Urinary bladder (tissue), 4 donors: ENCODE measurements at places on chromosomes 11 and 22.

DNA sequence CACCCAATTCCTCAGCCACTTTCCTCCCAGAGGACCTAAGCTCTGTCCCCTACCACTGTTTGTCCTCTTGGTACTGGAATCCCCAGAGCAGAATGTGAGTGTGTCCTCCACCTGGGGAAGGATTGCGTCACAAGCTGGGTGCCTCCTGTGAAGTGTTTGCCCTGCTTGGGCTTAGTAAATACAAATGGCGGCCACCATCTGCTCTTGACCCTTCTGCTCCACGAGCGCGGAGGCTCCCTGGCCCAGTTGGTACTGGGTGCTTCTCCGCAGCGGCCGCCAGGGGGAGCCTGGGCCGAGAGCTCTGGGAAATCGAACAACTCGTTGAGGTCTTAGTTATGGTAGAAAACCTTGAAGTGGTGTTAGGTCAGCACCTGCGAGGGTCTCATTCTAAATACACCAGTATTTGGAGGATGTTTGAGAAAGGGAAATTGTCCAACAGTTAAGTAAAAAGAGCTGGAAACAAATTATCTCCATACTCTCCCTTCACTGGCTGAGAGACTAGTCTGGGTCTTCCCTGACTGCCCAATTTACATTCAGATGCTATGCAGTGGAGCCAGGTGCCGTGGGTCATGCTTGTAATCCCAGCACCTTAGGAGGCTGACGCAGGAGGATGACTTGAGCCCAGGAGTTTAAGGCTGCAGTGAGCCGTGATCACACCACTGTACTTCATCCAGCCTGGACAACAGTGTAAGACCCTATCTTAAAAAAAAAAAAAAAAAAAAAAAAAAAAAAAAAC lies 74.6 kb upstream of the TEAD1 start:
- no peak for DNase-seq

GRCh38 chr11:122799406-122800105 lies 38.7 kb upstream of the CRTAM start:
- DNase-seq = no peak

- DNase-seq = no peak
Measured at GRCh38 chr11:34146866-34147265, 41.4 kb downstream of the NAT10 start.

DNA sequence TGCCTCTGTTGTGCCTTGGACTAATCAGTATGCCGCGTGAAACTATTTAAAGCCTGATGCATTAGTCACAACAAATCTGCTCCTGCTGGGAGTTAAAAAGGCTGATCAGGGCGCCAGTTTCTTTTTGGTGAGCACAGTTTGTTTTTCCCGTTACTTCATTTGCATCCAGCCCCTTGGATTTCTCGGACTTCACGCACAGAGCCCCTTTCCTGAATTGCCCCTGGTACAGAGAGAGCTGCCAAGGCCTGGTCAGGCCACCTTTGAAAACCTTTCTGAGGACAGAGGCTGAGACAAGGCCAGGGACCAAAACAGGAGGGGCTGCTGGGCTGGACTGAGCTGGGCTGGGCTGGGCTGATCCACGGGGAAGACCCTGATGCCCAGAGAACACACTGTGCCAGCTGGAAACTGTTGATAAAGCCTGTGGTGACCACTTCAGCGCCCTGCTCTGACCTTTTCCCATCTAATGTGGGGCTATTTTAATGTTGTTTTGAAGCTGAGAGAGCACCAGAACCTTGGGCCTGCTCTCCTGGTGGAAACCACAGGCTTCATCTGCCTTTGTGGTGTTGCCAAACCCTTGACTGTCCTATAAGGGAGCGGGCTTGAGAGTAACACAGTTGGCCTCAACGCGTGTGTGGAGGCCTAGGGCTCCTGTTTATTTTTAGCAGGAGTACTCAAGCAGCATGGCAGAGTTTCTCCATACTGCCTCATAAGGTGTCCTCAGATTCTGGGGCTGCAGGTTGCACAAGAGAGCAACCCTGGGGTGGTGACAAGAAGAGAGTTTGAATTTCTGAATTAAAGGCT lies 44.2 kb downstream of the NAV2 start:
- no peak for DNase-seq

GRCh38 chr11:112165049-112165448 lies 1.2 kb upstream of the IL18 start:
- DNase-seq = no peak

GRCh38 chr11:86760577-86760976 lies 39.8 kb upstream of the PRSS23 start:
- DNase-seq = no peak

- DNase-seq = no peak
Measured at GRCh38 chr11:117458275-117459122, 130.8 kb downstream of the CEP164 start.

DNA sequence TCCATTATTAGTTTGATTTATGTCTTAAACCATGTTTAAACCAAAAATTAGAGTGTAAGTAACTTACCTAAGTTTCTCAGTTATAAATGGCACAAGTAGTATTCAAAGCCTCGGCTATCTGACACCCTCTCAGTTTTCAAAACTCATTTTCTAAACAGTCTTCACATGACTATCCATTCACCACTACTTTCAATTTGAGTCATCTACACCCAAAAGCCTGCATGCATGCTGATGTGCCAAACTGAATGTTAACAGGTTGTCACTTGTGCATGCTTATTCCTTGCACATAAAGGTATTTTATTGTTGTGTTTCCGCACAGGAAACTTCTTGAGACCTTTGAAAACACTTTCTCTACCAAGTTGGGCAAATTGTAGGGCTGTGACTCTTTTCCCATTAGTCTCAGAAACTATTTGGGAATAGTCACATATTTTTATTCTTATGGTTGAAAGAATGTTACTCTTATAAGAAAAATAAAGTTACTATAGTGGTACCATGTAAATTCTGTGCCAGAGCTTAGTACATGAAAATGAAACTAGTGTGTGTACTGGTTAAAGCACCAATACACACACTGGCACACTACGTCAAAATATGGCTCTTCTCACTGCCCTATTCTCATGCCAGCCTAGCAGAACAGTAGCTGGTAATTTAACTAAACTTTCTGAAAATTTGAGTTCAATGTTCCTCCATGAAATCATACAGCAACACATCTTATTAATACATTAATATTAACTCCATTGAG lies 2.2 kb upstream of the OR51E2 start:
- no peak for DNase-seq

- no peak for DNase-seq
Measured at GRCh38 chr11:116874251-116874650, 36.8 kb upstream of the APOA1 start.

DNA sequence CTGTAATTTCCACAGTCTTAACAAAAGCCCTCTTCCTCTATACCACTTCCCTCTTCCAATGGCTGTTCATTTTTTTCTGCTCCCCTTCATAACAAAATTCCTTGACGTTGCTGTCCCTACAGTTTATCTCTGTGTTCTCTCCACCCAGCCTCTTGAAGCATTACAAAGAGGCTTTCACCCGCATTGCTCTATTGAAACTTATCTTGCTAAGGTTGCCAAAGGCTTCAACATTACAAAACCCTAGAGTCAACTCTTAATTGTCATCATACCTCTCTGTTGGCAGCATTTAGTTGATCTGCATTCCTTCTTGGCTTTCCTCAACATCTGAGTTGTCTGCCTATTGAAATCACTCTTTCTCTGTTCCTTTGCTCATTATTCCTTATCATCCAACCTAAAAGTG lies 1055.7 kb downstream of the JRKL start:
- DNase-seq = no peak

GRCh38 chr11:47390422-47390760 lies 12.0 kb upstream of the SPI1 start:
- no peak for DNase-seq

GRCh38 chr11:129866311-129866710 lies 29.1 kb downstream of the NFRKB start:
- DNase-seq = no peak

DNA sequence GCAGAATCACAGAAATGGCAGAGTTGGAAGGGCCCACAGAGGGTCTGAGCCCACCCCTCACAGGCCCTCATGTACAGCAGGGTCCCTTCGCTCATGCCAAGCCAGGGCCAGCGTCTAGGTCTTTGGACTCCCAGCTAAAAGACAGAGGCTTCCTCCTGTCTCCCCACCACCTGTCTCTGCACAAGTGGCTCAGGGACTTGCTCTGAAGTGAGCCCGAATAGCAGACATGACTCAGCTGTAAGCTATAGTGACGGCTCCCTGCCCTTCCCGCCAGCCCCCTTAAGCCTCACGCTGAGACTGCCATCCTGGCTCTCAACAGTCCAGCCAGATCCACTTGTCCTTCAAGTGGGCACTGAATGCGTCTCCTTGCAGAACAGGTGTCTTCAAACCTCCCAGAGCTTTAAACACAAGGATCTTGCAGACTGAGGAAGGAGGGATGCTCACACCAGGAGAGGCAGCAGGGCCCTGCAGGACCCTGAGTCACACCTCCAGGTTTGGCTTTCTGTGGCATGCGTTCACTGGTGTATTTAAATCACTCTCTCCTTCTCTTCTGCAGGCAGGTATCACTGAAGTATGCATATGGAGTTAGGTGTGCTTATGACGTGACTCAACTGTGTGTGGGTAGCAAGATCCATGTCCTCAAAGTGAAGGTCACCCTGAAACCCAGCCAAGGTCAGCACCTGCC lies 154.9 kb downstream of the CACNA1I start:
- no peak for DNase-seq
